ENCODE measurements at places on chromosomes 6 and 20. TPM values are rescaled to one million over a fixed set of nuclear protein-coding genes. Genes with fewer than 3 reads are reported as not detected.

Gene DUSP15
- total RNA-seq = 0.26 TPM

Gene CTCFL
- not detected for total RNA-seq

Gene TMEM170B
- 1.4 TPM for total RNA-seq

Gene PNPLA1
- total RNA-seq = not detected

Gene MICB
- 8.3 TPM for total RNA-seq

All from dermis microvascular lymphatic vessel endothelial cell (primary cell).